RPMI7951 (cell line): ENCODE measurements at places on chromosomes 5 and 9.

- peak; percentile 83 for DNase-seq
Observed at GRCh38 chr5:96718635-96719077, 56.5 kb downstream of the CAST start.

- DNase-seq = no peak
Observed at GRCh38 chr5:114191441-114191840, 170.4 kb upstream of the KCNN2 start.

DNA sequence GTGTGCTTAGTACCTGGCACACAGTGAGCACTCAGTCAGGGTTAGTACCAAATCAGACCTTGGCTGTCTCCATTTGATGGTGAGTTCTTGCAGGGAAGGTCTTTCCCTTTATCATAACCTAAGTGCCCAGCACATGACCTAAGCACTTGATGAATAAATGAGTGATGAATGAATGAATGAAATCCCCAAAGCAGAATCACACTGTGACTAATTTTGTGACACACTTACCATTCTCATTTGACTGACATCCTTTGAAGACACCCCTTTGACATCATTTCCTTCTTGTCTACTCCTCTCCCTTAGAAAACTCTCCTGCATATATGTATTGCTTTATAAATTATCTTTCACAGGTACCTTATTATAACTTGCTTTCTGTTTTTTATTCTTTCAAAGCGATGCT lies 130.2 kb upstream of the ELL2 start:
- no peak for DNase-seq

DNA sequence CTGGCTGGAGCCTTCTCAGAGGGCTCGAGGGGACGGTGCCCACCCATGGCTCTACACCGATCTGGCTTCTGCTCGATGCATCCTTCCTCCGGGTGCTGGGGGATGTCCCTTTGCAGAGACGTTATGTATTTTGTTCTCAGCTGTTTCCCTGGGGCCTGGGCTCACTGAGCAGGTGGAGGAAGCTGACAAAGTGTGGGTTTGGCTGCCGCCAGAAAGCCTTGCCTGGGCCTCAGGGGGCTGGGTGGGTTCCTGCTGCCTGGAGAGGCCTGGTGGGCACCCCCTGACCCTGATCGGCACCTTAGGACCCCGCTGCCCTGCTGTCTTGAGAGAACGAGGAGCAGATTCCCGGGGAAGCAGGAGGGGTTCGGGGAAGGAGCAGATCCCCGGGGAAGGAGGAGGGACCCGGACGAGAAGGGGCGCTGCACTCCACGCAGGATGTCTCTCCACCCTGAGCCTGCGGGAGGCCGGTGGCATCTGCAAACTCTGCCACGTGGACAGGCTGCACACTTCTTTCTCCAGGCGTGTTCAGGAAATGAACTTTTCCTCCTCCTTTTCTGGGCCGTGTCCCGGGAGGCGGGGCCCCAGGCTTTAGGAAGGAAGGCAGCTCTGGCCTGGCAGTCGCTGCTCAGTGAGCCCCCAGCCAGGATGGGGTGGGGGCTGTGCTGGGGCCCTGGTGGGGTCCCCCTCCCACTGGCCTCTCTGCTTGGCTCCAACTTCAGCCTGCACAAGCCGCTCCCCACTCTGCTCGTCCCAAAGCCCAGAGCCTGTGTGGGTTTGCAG lies 148.9 kb downstream of the RXRA start:
- DNase-seq = peak; percentile 55

GRCh38 chr9:109286981-109287380 lies 33.9 kb downstream of the EPB41L4B start:
- no peak for DNase-seq

DNA sequence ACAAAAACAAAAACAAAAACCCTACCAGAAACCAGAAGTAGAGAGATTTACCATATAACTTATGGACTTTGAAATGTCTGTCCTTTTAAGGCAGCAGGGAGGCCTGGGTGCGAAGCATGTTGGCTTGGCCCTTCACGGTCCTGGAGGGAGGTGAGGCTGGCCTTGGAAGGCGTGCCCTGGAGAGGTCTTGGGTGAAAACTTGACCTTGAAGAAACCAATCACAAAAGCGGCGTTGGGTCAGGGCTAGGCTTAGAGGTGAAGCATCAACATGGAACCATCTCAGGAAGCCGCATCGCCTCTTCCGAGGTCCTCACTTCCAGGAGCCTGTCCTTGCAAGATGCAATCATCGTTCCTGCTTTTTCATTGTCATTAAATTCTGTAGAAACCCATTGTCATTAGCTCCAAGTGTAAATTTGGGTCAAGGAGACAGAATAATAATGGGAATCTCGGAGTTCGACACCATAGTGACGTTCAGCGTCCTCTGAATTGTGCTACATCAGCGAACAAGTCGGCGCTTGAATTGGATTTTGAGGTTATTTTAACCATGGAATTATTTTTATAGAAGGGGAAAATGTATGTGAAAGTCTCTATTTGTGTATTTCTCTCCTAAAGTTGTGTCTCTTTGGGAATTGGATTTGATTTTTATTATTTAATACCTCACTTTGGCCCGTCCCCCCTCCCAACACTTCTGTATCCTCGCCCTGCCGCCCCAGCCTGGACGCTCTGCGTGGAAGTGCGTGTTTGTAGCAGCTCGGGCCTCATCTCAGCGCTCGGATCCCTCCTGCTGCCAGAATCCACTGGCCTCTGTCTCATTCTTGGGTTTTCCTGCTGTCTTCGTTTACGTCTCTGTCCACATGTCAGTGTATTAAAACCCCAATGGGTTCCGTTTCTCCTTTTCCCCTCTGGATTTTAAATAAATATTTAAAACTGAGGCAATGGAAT lies 11.1 kb upstream of the ORM1 start:
- no peak for DNase-seq

- peak; percentile 84 for DNase-seq
Observed at GRCh38 chr5:177537389-177538361, 16.7 kb downstream of the FAM193B start.

DNA sequence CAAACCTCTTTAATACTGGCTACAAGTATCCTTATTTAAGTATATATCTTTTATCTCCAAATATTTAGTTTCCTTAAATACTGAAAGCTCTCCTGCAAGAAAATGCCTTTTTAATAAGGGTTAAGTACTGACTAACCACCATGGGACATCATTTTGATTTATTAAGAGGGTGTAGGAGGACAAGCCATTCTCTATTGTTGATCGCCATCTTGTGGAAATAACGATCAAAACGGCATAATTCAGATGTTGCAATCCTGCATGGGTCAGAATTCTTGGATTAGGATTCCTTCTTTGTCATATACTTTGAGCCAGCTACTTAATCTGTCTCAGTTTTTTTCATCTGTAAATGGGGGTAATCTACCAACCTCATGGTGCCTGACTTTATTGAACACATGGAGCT lies 28.7 kb upstream of the C5orf46 start:
- DNase-seq = peak; percentile 48

- peak; percentile 89 for DNase-seq
Observed at GRCh38 chr9:73151653-73152542, at the start of gene ANXA1. Gene ANXA1 (plus strand): TSS chr9:73151865. CDS start chr9:73158536, 6,671 bp downstream.

GRCh38 chr5:99032234-99033013 lies 103.6 kb upstream of the CHD1 start:
- peak; percentile 73 for DNase-seq

DNA sequence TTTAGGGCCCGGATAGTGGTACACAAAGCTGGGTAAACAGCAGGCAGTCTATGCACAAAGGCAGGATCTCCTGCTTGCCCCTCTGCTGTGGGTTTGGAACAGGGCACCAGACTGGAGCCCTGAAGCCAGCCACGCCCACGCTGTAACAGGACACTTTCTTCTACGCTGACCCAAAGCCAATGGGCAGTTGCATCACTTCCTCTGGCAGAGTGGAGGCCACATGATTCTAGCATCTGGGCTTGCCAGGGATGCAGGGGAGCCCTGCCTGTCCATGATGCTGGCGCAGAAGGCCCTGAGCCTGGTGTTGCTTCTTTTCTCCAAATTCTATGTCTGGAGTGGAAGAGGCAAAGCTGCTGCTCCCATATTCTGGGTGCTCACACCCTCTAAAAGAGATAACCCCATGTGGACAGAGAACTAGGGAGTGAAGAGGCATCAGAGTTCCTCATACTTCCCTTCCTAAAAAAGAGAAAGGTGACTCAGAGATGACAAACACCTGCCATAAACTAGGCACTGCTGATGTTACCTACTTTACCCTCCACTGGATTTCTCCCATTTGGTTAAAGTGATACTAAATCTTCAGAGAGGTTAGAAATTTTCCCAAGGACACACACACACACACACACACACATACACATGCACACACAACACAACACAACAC lies 260.3 kb upstream of the KLF4 start:
- peak; percentile 97 for DNase-seq

DNA sequence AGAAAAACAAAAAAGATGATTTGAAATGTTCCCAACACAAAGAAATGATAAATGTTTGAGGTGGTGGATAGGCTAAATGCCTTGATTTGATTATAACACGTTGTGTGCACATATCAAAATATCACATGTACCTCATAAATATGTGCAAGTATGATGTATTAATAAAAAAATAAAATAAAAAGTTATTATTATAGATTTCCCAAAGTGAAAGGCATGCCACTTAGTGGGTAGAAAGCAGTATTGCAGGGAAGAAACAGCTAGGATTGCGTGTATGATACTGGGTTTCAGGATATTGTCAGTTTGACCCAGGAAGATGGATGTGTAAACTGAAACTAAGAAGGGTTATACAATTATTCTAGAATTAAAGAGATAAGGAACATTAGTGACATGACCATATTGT lies 3.6 kb upstream of the TMEM38B start:
- DNase-seq = peak; percentile 29

DNA sequence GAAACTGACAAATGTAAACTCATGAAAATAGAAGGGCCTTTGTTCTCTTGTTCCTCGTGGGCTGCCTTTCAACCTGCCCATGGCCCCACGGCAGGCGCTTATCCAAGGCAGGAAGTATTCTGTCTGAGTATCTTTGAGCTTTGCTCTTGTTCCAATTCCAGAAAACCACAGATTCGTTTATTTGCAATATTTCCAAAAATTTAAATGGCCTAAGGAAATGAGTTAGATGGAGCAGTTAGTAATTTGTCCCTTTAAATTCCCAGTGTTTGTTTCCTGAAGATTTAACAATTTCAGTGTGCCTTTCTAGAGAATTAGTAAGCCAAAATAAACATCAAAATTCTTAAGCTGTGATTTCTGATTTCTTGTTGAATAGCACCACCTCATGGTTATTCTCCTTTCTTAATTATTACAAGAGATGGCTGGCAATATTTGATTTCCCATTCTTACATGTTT lies 299.4 kb upstream of the RASA1 start:
- peak; percentile 56 for DNase-seq
